ENCODE measurements at places on chromosomes 1 and 21. TPM values are rescaled to one million over a fixed set of nuclear protein-coding genes. Genes with fewer than 3 reads are reported as not detected.

The EDN2 gene
- total RNA-seq = 0.38 TPM

The OPTC gene
- total RNA-seq = not detected

The LYPD8 gene
- not detected for total RNA-seq

The BLACAT1 gene
- total RNA-seq = not detected

The FCRL4 gene
- not detected for total RNA-seq

The BMP8B gene
- 0.07 TPM for total RNA-seq

The B3GALT5 gene
- 0.03 TPM for total RNA-seq

The GJA4 gene
- 0.87 TPM for total RNA-seq

The SASS6 gene
- 2.4 TPM for total RNA-seq

The CATSPERE gene
- 1.5 TPM for total RNA-seq

The ANGPTL3 gene
- not detected for total RNA-seq

Data from chondrocyte (in vitro differentiated cells).